ENCODE measurements at places on chromosomes 4 and X.

DNA sequence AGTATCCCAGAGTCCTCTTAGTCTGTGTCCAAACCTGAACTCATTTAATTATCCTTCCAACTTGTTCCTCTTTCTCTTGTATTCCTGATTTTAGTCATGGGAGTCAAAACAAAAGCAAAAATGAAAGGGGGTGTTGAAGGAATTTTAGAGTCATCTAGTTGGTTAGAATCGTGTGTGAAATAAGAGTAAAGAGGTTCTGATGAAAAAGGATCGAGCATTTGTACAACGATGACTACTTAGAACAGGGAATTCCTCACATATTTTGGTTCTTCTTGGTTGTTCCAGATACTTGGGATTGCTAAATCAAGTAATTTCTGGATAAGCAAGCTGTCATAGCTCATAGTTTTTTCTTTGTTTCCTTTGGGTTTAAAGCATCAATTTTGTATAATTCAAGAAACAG, 194.4 kb downstream of the BCOR start:
- DNase-seq, result peak; percentile 77

DNA sequence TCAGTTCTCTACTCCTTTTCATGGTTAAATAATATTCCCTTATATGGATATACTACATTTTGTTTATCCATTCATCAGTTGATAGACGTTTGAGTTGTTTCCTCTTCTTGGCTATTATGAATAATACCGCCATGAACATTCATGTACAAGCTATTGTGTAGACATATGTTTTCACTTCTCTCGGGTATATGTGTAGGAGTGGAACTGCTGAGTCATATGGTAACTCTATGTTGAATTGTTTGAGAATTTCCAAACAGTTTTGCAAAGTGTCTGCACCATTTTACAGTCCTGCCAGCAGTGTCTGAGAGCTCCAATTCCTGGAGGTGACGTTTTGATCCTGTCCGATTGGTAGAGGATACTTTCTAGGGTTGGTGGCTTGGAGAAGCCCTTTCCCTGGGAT, 23.6 kb downstream of the PLAC1 start:
- peak; percentile 89 for DNase-seq

DNA sequence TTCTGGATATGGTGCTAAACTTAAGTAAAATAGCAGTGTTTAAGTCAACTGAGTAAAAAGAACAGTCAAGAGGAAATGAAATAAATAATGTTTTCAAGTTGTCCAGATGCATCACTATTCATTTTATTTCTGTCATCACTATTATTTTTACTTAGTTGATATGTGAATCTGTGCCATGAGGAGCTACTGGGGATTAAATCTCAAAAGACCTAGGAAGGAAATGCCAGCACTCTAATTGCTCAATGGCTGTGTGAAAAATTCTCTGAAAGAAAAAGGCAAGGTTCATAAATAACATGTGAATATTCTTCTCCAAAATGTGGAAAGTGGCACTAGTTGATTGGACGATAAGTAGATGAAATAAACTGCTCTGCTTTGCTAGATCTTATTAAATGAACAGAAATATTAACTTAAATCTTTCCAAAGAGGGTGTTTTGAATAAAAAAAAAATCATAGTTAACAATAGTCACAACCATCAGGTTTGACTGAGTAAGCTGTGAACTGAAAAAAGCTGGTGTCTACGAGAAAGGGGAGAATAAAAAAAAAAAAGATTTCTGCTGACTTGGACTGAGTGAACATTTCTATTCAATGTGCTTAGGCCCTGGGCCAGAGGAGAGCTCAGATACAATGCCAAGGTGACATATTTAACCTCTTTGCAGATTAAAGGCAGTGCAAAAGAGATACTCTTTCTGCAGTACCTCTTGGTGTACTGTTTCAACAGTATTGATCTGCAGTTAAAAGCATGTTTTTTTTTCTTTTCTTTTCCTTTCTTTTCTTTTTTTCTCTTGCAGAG, 1.6 kb downstream of the SPARCL1 start:
- DNase-seq, result no peak

- peak; percentile 55 for DNase-seq
These were observed 12.9 kb downstream of the PPP2R3B start for GRCh38 chrX:373641-374471.

DNA sequence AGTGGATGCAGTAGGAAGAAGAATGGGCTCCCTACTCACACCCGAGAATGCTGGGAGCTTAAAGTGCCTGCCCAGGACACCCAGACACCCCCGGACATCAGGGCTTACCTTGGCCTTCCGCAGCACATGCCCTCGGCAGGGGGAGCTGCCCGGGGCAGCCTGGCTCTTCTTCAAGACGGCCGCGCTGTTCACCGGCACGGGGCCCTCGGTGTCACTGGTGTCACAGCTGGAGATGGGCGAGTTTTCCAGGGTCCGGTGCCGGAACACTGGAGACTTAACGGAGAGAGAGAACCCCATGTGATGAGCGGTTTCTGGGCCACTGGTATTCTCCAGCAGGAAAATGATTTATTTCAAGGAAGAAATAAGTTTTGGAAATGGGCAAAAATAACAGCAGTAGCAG, 170.9 kb downstream of the AFAP1 start:
- DNase-seq, result no peak

DNA sequence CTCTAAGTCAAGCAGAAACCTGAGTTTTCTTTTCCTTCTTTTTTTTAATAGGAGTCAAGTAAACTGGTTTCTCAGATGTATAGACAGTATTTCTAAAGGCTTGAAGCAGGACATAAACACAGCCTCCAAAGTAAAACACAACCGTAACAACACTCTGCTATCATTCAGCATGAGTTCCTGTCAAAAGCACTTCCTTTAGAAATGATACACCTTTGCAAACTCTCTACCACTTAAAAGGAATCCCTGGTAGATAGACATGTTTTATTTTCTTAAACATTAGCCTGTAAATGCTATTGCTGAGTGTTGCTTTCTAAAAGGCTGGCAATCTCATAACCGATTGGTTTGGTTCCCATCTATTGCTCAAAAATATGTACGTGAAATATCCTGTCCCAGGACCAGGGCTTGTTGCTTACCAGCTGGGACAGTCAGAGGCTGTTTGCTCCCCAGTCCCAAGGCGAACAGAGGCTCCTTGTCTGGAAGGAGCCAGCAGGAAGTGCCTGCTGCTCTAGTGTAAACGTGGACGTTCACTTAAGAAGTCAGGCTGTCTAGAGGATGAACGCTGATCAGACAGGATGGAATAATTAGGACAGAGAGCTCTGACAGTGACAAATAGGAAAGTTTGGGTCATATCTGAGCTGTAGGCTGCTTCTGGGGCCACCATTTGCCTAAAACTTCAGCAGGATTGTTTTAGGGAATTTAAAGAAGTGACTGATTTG, 173.9 kb upstream of the KLF3 start:
- peak; percentile 20 for DNase-seq

- DNase-seq, result no peak
These were observed 3.9 kb downstream of the SPCS3 start for GRCh38 chr4:176323511-176324160.

DNA sequence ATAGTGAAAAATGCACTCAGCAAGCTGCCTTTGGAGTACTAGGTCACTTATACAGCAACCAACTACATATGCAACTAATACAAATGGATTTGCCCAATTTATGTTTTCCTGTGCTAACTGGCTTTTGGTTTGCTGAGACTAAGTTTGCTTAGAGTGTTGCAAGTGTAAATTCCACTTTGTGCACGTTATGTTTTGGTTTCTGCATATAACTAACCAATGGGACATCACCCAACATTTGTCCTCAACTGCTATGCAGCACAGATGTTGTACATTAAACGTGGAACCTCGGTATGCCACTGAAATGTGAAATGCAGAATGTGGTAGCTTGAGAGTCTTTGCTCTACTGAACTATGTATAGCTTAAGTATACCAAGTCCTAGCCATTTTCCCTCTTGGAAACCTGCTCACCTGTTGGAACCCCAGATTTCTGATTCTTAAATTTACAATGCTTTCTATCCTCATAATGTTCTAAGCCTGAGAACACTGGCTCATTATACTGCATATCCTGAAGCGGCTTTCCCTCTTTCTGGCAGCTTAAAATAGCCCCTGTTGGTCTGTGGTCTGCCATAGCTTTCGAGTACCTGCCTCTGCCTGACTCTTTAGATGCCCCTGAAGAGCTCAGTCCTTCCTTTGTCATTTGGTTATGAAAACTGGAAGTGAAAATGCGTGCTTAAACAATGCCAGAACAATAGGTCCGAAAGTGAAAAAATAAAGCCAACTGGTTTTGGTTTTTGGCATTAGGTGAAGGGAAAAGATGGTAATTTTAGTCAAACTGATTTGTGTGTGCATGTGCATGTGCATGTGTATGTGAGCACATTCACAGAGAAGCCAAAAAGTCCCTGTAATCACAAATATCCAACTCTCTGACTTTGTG, 158.0 kb downstream of the SH2D1A start:
- DNase-seq, result peak; percentile 67

DNA sequence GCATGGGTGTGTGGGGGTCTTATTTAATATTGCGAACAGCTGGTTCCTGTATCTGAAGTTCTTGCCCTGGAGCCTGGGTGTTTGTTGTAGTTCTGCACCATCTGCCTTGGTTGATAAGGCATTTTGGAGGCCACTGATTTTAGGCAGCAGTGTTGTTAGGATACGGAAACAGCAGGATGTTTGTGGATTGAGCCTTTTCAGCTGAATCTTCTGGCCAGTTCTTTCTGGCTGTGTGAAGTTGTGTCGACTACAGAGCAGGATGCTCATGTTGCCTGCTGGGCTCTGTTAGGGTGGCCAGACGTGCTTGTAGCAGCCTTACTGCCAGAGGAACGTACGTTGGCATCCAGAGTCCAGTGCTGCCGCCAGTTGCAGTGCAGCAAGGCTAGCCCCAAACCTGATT, 134.2 kb downstream of the PTTG2 start:
- DNase-seq, result no peak

DNA sequence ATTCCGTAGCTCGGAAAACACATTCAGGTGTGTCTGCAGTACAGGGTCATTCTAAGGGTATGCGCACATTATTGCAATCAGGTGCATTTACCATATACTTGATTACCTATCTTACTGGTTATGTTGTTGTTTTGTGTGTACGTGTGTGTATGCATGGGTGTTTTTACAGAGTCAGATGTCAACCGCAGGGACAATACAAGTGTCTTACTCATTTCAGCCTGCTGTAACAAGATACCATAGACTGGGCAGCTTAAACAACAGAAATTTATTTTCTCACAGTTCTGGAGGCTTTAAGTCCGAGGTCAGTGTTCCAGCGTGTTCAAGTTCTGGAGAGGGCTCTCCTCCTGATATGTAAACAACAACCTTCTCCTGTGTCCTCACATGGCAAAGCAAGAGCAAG, 316.7 kb downstream of the DMD start:
- no peak for DNase-seq

DNA sequence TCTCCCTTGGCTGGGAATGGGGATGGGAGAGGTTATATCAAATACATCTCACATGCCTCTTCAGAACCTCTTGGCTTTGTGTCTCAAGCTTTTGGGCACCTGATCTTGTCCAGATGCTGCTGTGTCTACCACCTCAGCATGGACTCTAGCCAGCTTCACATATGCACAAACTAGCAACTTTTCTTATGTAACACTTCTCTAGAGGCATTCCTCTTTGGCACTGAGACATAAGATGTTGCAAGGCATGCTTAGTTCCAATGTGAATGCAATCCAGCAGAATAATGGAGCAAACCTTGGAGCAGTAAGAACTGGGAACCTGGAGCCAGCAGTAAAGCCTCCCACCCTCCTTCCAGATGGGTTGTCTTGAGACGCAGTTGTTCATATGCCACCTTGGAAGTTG, 113.4 kb upstream of the TMEM47 start:
- no peak for DNase-seq

DNA sequence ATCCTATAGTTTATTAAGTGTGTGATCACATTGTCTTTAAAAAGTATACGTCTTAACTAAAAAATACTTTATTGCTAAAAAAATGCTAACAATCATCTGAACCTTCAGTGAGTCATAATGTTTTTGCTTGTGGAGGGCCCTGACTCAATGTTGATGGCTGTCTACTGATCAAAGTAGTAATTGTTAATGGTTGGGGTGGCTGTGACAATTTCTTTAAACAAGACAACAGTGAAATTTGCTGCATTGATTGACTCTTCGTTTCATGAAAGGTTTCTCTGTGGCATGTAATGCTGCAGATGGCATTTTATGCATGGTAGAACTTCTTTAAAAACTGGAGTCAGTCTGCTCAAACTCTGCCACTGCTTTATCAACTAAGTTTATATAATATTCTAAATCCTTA, 101.4 kb upstream of the IL15 start:
- no peak for DNase-seq

GRCh38 chr4:109665783-109666485, 37.3 kb downstream of the CASP6 start:
- DNase-seq, result no peak

- peak; percentile 29 for DNase-seq
These were observed 663 bp downstream of the CXorf38 start for GRCh38 chrX:40646489-40647306.

GRCh38 chr4:185838104-185838452, 26.1 kb upstream of the SORBS2 start:
- DNase-seq, result no peak
